ENCODE measurements at places on chromosomes 2 and 18.
A peak's percentile ranks its signal among the peaks of the same experiment; 100 is the strongest.

GRCh38 chr2:134539981-134540380 is 178.8 kb downstream of the TMEM163 start:
- no peak for DNase-seq

- peak; percentile 69 for DNase-seq
These were observed 382.6 kb downstream of the EPHA4 start for GRCh38 chr2:221189431-221190067.

- no peak for DNase-seq
These were observed 150.4 kb downstream of the PTH2R start for GRCh38 chr2:208556983-208557484.

GRCh38 chr2:224025874-224026273 is 13.2 kb downstream of the SERPINE2 start:
- DNase-seq = no peak

DNA sequence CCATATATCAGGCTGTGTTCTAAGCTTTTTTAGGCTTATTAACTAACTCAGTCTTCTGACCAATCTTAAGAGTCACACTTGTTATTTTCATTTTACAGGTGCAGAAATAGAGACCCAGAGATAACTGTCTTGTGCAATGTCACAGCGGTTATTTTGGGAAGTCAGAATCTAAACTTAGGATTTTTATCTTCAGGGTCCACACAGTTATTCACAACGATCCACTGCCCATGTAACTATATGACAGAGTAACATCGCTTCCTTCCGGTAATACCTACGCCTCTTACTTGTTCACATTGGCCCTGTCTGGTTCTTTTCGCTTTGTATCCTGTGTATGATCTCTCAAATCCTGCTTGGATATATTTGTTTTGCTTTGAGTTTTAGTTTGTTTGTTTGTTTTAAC is 631.7 kb downstream of the LRP1B start:
- DNase-seq = no peak

- DNase-seq = no peak
These were observed 56.1 kb upstream of the POLE4 start for GRCh38 chr2:74902281-74902860.

GRCh38 chr2:175580652-175581051 is 399.1 kb upstream of the ATP5MC3 start:
- DNase-seq = no peak

DNA sequence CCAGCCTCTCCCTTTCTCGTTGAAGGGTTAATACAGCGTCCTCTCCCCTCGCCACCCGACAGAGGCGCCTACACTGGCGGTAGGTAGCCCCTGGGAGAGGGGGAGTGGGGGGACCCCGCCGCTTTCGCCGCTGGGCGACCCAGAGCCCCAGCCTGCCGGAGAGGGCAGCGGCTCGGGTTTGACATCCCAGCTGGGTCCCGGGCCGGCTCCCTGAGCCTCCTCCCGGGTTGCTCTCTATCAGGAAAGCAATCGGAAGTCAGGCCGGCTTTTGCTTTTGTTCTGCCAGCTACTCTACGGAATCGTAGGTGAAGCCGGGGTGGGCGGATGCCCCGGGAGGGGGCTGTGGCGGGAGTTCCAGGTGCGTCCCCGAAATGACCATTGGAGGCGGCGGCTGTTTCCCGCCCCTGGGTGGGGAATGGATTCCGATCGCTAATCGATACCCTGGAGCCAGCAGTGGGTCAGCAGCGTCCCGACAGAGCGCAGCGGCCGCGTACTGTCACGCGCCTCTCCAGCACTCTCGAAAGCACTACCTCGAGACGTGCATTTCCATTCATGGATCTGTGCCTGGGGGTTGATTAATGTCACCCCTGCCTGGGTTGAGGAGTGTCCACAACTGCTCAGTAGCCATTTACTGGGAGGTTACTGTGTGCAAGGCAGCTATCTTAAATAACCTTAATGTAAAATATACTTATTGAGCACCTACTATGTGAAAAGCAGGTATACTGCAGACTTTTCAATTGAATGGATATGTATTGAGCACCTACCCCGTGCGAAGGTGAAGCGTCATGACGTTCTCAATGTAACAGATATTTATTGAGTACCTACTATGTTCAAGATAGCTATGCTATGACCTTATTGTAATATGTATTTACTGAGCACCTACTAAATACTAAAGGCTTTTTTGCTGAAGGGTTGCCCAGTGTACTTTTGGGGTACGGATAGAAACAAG is 1.1 kb downstream of the MAPK4 start:
- peak; percentile 46 for DNase-seq

- no peak for DNase-seq
These were observed 90.2 kb downstream of the BCL11A start for GRCh38 chr2:60463249-60463648.

DNA sequence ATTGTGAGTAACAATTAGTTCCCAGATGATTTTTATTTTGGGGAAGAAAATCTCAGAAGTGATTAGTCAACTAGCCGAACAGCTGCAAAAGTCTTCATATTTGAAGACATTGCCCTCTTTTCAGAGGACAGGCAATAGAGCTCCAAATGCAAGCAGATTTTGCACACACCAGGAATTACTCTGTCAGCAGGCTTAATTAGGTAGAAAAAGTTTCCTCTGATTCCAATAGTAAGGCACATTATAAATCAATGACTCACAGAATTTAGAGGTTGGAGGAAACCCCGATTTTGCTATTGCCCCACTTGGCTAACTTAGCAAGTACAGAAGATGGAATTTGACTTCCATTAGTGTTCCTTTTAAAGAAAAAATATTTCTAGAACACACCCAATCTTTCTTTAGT is 30.7 kb upstream of the SCN1A start:
- DNase-seq = no peak

GRCh38 chr2:17271416-17271815 is 246.8 kb downstream of the RAD51AP2 start:
- no peak for DNase-seq

- DNase-seq = peak; percentile 80
These were observed 4.4 kb downstream of the ONECUT2 start for GRCh38 chr18:57439609-57439968.

- no peak for DNase-seq
These were observed 191.0 kb upstream of the LRP1B start for GRCh38 chr2:142321706-142322280.

DNA sequence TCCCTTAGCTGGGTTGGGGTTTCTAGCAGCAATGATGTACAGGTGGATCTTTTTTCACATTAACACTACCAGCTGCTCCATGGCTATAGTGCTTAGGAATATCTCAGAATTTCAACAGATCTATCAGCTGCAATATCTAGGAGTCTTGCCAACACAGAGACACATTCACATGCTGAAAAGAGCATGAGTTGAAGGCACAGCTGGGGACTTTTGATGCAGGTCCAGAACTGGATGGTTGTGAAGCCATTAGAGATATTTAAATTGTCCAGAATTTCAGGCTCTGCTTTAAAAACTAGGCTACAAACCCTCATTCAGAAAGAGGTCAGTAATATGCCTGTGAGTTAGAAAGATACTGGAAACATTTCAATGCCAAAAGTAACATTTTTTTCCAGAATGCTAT is 122.2 kb upstream of the CCDC195 start:
- DNase-seq = no peak

GRCh38 chr2:209113026-209113425 is 310.8 kb upstream of the MAP2 start:
- peak; percentile 52 for DNase-seq

DNA sequence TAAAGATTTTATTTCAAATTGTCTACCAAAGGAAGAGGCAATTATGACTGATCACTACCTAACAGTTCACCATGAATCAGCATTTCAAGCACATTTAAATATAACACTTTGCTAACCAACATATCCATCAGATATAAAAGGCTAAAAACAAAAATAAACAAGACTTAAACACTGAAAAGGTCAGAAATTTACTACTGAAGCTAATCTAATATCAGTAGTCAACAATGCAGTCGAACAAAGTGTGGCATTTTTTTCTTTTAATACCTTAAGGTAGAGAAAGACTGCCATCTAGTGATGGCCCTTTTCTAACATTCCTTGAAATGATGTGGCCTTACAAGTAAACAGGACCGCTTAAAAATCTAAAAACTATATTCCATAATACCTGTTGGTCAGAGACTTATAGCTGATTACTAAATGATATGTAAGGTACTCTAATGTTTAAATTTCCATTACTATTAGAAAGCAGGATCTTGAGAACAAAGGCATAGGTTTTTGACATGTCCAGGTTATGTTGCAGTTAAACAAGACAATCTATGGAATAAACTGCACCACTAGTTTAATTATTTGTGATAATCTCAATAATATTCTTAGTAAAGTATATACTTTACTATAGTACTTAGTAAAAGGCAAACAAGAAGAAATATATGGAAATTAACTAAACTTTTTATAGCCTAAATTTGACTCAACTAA is 80.0 kb downstream of the EXOC6B start:
- no peak for DNase-seq

- DNase-seq = no peak
These were observed 73.0 kb downstream of the MYO1B start for GRCh38 chr2:191318037-191318728.

- DNase-seq = no peak
These were observed 24.9 kb upstream of the ERICH2 start for GRCh38 chr2:170745305-170745704.

GRCh38 chr18:48781163-48781987 is 169.4 kb downstream of the SMAD7 start:
- DNase-seq = no peak

DNA sequence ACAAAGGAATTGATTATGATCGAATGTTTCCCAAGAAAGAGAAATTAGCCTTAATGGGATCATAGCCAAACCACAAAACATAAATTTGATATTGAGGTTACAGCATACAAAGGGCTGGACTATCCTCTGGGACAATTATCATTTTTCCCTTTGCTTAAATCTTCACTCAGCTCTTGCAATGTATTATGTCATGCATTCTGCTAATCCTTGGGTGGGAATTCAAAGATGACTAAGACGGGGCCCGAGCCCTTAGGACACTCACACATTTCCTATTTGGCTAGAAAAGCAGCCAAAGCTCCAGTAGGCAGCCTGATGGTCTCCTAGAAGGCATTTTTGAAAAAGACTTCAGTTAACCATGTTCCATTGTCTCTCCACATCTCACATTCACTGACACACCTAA is 17.2 kb upstream of the NMI start:
- no peak for DNase-seq

- DNase-seq = peak; percentile 55
These were observed 57.8 kb upstream of the RGPD5 start for GRCh38 chr2:109736177-109736827.

GRCh38 chr2:66080127-66080526 is 354.8 kb upstream of the MEIS1 start:
- no peak for DNase-seq

DNA sequence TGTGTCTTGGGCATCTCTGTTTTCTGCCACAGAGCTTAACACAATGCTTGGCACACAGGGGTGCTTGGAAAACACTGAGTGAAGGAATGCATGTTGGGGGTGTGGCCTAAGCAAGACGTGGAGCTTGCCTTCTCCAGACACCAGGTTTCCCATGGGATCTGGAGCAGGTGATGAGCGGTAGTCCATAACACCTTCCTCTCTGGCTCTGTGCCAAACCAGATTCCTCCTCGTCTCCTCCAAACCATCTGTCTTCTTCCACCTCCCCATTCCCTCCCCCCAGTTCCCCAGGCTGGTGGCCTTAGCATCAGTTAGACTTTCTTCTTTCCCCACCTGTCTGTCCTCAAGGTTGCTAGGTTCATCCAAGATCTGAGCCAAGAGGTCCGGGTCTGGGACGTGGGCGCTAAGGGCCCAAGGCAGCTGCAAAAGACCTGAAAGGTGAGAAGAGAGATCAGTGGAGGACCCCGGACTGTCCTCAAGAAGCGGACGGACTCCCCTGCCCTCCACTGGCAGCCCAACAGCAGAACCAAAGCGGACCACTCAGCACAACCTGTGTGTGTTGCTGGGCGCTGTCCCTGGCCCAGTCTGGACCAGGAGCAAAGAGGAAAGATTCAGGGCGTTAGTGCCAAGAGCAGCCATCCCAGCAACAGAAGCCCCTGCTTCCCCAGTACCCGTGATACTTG is 1.2 kb upstream of the ITM2C start:
- DNase-seq = no peak

GRCh38 chr2:37355735-37356134 is 11.3 kb downstream of the QPCT start:
- DNase-seq = no peak

DNA sequence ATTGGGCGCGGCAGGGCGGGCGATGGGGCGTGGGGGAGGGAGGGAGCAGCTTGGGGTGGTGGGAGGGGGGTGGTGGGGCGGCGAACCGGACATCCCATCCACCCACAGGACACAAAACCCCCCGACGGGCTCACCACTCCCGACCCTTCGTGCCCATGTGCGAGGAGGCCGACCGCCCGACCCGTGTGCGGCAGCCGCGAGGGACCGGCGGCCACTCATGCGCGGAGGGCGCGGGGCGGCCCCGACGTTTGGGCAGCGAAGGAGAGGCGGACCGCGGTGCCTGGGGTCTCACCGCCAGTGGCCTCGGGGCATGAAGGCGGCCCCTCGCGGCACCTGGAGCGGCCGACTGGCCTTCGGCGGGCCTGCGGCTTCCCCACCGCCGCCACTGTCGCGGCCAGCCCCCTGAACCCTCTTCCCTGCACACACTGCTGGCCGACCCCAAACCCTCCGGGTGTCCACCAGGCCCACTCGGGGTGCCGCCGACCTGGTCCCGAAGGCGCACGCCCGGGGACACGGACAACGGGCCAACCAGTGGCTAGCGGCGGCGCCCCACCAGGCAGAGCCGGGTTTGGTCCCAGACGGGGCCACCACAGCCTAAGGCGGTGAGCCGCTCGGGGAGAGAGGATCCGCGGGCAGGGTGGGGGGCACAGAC is 94.6 kb upstream of the ANKRD30BL start:
- DNase-seq = no peak

DNA sequence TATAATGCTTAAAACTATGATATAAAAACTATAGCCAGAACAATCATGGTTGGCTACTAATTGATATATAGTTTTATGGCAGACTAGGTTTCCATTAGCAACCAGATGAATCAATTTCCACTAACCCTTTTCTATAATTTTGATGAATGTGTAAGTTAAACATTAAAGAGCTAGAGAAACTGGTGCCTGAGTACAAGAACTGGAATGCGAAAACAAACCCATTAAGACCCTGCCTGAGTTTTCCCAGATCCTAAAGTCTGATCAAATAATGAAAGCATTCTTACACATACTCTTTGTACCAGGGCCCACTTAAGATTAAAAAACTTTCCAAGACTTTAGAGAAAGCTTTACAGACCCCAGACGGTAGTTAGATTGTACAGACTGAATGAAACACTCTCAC is 21.3 kb downstream of the MRPL19 start:
- no peak for DNase-seq

DNA sequence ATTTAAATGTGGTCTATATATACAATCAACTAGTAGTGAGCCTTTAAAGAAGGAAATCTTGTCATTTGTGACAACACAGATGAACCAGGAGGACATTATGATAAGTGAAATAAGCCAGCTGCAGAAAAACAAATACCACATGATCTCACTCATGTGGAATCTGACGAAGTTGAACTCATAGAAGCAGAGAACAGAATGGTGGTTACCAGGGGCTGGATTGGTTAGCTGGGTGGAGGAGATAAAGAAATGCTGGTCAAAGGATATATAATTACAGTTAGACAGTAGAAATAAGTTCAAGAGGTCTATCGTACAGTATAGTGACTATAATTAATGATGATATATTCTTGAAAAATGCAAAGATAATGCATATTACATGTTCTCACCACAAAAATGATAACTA is 267.9 kb downstream of the FBXO15 start:
- no peak for DNase-seq

GRCh38 chr2:53347269-53347668 is 420.3 kb upstream of the CHAC2 start:
- no peak for DNase-seq

- DNase-seq = no peak
These were observed 822.7 kb downstream of the GALR1 start for GRCh38 chr18:78072375-78072774.

All from H9 (cell line).